ENCODE measurements at places on chromosomes 4 and X. TPM values are rescaled to one million over a fixed set of nuclear protein-coding genes. Genes with fewer than 3 reads are reported as not detected.

EPGN gene
- total RNA-seq = not detected

GRCh38 chr4:172844556-172844955 lies 324.1 kb upstream of the GALNT7 start:
- DNase-seq = no peak

- DNase-seq = no peak
Measured at GRCh38 chrX:38312436-38312835, 14.9 kb downstream of the RPGR start.

GRCh38 chr4:179664430-179665027 lies 2222.3 kb upstream of the AGA start:
- no peak for DNase-seq

CD38 gene
- total RNA-seq = 5.8 TPM

DNA sequence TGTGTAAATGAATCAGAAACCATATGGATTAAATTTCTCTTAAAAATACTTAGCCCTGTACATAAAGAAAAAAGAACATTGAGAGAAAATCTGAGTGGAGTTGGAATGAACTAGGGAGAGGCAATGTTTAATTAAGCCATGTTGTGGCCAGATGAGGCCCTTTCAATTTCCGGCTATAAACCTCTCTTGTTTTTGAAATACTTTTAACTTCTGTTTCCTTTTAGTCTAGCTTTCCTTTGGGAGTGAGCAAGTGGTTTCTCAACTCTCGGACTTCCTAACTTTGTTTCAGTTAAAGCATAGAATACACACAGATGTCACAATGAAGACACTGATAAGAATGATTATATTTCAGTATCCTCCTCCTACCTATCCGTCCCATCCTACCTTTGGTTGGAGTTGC lies 197.2 kb downstream of the ARHGAP24 start:
- DNase-seq = no peak

NDST3 gene
- not detected for total RNA-seq

ADH6 gene
- not detected for total RNA-seq

NAP1L5 gene
- 2.6 TPM for total RNA-seq

MAOB gene
- total RNA-seq = not detected

- no peak for DNase-seq
Measured at GRCh38 chr4:183905593-183906488, 734 bp downstream of the STOX2 start.

DNA sequence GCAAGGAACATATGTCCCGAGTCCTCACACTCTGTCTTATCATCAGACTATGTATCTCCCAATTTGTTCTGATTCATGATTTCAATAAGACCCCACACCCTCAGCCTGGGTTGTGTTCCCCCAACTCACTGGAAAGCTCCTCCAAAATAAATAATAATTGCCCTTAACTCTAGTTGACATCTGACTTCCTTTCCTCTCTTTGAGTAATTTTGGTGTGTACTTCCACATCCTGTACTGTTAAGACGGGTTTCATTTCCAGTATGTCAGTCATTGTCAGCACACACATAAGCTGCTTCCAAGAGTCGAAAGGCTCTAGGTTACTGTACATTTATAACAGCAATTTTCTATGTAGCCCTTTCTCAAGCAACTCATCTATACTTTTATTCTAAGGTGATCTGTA lies 52.2 kb upstream of the C1QTNF7 start:
- DNase-seq = no peak

DNA sequence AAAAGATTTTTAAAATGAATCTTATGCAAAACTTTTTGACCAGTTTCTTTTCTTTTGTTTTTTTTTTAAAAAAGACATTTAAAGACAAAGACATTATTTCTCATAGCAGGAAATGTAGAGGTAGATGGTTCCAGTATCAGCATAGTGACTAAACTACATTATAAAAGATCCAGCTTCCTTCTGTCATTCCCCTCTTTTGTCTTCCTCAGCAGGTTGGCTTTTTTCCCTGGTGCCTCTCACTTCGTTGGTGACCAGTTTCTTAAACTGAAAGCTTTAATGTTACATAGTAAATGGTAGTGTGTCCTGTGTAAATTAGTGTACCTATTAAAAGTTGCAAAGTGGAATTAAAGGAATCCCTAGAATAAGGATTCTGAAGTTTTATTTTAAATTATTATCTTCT lies 36.1 kb downstream of the DCK start:
- no peak for DNase-seq

DNA sequence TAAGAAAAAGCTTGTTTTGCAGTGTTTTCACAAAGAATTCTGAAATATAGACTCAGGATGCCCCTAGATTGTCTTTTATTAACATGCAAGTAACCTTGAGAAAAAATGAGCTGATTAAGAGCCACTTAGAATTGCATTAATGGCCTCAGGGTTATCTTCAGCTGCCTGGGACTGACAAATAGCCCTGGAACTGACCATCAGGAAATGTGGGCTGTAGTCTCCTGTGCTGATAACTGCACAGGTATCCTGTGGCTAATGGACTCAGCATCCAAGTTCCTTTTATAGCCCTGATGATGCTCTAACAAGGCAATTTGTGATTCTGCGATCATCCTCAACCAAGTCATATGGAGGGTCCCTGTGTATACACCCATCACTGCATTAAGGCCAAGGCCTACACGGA lies 17.0 kb downstream of the CA5B start:
- no peak for DNase-seq

CDX4 gene
- not detected for total RNA-seq

Measured in activated B cell treated with CpG ODN at 0.5 μM for 24 hours (primary cell).